Osteocyte (in vitro differentiated cells): ENCODE measurements at places on chromosomes 2 and 18.

DNA sequence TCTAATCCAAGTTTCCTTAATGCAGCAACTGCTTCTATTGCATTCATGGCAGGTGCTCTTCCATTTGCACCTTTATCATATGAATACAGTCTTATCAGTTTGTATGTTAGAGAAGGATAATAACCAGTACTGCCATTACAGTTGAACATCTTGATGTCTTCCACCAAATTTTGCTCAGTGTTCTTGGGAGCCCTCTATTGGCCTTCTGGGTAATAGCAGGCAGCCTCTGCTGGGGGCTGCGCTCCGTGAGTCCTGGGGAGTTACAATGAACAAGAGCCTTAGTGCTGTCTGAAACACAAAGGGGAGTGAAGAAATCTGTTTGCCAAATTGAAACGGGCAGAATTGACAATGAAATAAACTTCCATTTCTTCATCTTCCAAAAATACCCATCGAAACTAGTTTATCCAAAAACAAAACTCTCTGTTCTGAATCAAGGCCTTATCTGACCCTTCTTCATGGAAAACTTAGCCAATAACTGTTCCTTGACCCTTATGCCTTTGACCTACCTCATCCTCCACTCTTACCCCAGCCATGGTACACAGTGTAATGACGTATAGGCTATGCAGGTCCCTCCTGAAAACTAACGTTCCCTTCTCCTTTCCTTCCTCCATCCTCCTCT is 79.9 kb downstream of the ALK start:
- DNase-seq = peak; percentile 60

- no peak for DNase-seq
Observed at GRCh38 chr2:128610496-128610895, 291.8 kb upstream of the HS6ST1 start.

- DNase-seq = no peak
Observed at GRCh38 chr18:64273724-64274123, 124.8 kb upstream of the LINC00305 start.

GRCh38 chr2:31563273-31563839 is 17.4 kb downstream of the SRD5A2 start:
- DNase-seq = no peak

DNA sequence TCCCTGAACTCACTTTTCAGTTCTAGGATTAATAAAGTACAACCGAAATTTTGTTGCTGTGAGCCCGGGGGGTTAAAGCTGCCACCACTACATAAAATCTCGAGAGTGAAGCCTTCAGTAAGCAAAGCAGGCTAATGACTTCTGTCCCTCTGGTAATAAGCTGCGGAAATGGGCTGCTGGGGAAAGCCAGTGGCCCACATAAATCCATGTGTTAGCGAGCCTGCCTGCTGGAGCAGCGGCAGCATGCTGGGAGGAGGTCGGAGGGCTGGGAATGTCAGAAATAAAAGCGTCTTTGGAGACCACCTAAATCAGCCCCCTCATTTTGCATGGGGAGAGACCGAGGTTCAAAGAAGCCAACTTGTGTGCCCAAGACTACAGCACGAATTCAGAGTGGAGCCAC is 371.7 kb downstream of the TNS1 start:
- no peak for DNase-seq
